Kidney tubule cell (primary cell): ENCODE measurements at places on chromosomes 13 and 19.
A peak's percentile ranks its signal among the peaks of the same experiment; 100 is the strongest.

- no peak for DNase-seq
Observed at GRCh38 chr19:47680858-47681332, 32.3 kb upstream of the EHD2 start.

- DNase-seq = peak; percentile 7
Observed at GRCh38 chr19:42229855-42230351, 9.8 kb downstream of the ZNF526 start.

DNA sequence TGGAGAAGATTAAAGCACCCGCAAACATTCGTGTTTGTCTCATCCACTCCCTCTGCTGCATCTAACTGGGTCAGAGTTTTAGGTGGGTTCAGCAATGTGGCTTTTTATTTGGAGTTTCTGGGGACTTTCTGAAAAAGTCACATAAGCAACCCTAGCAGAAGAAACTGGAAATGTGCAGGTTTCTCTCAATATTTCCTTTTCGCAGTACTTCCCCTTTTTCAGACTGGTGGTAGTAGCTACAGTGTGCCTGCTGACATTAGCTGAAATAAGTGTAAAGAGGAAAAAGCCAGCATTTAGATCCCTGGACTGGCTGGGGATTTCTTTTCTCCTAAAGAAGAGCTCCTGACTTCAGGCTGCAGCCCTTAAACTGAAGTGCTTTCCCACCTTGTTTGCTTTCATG is 15.9 kb upstream of the OLFM4 start:
- DNase-seq = no peak

DNA sequence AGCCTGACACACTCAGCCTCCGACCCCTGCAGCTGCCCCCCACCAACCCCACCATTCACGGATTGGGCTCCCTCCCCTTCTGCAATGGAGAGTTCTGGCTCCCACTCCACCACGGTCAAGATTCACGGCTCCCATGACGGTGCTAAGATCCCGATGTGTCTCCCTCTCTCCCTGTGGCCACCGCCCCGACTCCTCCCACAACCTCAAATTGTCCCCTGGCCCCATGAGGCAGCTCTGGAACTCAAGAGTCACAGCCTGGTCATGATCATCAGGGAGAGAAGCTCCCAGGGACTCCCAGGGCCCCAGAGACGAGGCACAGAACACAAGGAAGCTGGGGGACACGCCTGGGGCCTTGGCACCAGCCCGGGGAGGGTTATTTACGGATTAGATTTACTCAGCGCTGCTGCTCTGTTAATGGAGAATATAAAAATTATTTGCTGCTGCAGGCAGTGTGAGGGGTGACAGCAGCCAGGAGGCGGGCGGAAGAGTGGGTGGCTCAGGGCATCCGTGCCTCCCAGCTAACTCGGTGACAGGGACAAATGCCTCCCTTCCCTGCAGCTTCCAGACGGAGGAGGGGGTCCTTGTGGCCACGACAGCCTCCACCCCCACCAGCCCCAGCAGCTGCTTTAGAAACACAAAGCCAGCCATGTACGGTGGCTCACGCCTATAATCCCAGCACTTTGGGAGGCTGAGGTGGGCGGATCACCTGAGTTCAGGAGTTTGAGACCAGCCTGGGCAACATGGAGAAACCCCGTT is 184.2 kb downstream of the PTPRS start:
- no peak for DNase-seq

GRCh38 chr19:50159078-50159477 is 4.0 kb downstream of the IZUMO2 start:
- DNase-seq = no peak

DNA sequence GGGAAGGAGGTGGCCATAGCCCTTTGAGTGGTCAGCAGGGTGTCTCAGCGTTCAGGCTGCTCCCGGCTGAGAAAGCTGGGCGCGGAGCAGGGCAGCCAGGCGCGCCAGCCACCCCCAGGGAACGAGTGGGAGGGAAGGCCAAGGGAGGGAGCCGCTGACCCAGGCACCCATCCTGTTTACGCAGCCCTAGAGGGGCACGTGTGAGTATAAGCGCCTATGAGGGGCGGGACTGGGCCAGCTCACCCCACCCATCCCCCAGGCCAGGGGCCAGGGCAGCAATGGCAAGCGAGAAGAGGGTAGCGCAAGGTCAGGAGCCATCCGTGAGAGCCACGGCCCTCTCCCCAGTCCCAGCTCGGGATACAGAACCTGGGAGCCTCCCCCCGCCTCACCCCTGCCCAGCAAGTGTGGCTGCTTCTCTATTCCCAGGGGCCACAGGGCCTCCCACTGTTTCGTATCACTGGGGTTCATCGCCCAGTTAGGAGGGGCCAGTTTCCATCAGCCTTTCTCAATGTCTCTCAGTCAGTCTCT is 897 bp upstream of the DMKN start:
- DNase-seq = peak; percentile 20

DNA sequence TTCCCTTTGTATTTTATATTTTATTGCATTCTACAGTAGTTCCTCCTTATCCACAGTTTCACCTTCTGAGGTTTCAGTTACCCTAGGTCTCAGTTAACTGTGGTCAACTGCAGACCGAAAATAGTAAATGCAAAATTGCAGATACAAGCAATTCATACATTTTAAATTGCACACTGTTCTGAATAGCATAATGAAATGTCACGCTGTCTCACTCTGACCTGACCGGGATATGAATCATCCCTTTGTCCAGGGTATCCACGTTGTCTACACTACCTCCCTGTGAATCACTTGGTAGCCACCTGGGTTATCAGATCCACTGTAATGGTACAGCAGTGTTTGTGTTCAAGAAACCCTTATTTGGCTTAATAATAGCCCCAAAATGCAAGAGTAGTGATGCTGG is 325.0 kb downstream of the DNAJC15 start:
- DNase-seq = peak; percentile 73
